ENCODE measurements at places on chromosomes 11 and 22. TPM values are rescaled to one million over a fixed set of nuclear protein-coding genes. Genes with fewer than 3 reads are reported as not detected.

DNA sequence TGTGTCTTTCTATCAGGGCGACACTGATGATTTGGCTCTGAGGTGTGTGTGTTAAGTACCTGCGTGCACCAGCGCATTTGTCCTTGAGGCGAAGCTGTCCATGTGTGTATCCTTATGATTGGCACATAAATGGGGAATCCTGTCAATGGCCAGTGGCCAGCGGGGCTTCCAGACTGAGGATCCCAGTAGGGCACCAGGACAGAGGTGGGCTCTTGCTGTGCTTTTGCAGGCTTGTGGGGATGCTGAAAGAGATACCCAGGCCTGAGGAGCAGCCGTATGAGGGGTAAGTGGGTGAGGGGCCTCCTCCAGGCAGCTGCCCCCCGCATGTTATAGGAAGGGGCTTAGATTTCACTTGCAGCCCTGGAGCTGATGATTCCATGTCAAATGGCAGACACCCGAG, 156.8 kb downstream of the ST3GAL4 start:
- DNase-seq: no peak
- no peaks in the 10 kb centered on the region for H3K4me1 ChIP-seq
- H3K27ac ChIP-seq: no peak overlapping the region

DNA sequence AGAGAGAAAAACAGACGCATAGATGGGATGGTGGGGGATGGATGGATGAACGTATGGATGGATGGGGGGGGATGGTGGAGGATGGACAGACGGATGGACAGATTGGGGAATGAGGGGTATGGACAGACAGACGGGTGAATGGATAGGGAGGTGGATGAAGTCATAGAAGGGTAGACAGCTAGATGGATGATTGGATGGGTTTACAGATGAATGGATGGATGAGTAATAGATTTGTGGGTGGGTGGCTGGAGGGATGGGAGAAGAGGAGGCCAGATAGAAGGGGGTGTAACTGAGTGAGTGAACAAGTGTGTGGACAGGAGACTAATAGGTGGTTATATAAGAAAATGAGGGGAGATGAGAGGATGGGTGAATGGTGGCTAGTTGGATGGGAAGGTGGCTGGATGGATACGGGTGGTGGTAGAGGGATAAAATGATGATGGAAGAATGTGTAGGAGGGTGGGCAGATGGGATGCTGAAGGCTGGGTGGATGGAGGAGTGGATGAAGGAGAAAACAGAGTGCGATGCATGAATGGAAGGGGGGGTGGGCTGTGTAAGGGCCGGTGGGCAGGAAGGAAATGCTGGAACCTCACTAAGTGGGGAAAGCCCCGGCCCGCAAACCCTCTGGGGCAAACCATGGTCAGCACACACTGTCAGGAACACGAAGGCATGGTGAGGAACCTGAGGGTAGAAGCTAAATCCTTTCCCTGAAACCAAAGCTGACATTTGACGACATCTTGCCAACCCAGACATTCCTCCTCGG, 21.6 kb downstream of the ARVCF start:
- H3K27me3 ChIP-seq: no peaks in the 10 kb centered on the region
- H3K4me1 ChIP-seq: peaks cover 57% of the 10 kb centered on the region
- no peak for DNase-seq
- H3K27ac ChIP-seq: no peak overlapping the region
- no peaks in the 10 kb centered on the region for H3K36me3 ChIP-seq
- H3K4me3 ChIP-seq: no peak overlapping the region

DNA sequence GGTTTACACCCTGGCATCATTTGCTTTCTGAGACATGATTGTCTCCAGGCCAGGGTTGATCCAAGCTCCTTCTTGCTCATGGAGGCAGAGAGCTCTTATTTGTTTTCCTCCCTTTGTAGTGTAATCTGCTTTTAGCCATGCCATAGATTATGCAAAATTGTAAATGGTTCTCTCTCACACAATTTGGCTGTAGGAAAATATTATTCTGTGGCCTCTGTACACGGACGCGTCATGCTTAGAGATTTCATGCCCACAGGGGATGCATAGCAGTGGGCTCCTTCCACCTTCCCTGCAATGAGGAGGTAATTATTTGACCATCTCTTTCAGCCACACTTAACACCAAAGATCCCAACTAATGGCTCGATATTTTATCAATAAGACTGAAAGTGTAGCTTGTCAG, 37.7 kb upstream of the GNAZ start:
- H3K27me3 ChIP-seq: no peaks in the 10 kb centered on the region
- H3K27ac ChIP-seq: no peak overlapping the region
- DNase-seq: no peak

DNA sequence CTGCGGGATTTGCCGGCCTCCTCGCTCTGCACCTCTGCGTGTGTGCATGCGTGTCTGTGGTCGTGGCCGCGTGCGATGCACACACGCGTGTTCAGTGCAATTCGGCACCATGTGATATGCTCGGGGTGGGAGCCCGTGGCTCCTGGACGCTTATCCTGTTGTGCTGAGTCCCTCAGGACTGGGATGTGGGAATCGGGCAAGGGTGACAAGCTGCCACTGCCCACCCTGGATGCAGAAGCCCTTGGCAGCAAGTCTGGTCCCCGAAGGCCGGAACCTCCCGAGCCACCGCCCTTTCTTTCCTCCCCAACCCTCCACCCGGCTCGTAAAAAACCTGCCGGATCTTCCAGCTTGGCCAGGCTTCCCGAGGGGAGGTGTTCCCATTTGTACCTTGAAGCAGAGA, 128.2 kb downstream of the PHF21B start:
- no peaks in the 10 kb centered on the region for H3K4me1 ChIP-seq
- H3K27me3 ChIP-seq: peaks cover 2% of the 10 kb centered on the region
- no peaks in the 10 kb centered on the region for H3K36me3 ChIP-seq
- no peak overlapping the region for H3K4me3 ChIP-seq

GRCh38 chr22:46829941-46830715, 67.7 kb downstream of the TBC1D22A start:
- peaks cover 52% of the 10 kb centered on the region for H3K4me1 ChIP-seq
- H3K27ac ChIP-seq: peak overlapping the region; percentile 95
- peaks cover 10% of the 10 kb centered on the region for H3K36me3 ChIP-seq
- no peak for DNase-seq
- no peaks in the 10 kb centered on the region for H3K27me3 ChIP-seq

The OR10A2 gene
- total RNA-seq: not detected

DNA sequence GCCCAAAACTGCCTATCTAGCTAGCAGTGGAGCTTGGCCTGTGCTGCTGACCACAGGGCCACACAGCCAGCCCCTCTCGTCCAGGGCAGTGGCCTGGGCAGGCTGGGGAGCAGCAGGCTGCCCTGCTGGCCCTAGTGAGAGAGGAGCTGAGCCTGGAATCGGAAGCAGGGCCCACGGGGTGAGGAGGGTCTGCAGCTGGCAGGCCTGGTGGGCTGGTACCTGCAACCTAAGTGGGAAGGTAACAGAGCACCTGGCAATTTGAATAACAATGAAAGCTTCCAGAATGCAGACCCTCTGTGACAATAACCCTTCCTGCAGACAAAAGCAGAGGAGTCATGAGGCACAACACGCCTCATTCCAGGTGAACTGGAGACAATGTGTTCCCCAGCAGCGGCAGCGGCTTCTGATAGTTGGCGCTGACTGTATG, 31.8 kb upstream of the RFPL3 start:
- no peaks in the 10 kb centered on the region for H3K36me3 ChIP-seq
- DNase-seq: no peak
- H3K4me3 ChIP-seq: no peak overlapping the region
- no peak overlapping the region for H3K27ac ChIP-seq
- H3K4me1 ChIP-seq: no peaks in the 10 kb centered on the region
- no peaks in the 10 kb centered on the region for H3K27me3 ChIP-seq

DNA sequence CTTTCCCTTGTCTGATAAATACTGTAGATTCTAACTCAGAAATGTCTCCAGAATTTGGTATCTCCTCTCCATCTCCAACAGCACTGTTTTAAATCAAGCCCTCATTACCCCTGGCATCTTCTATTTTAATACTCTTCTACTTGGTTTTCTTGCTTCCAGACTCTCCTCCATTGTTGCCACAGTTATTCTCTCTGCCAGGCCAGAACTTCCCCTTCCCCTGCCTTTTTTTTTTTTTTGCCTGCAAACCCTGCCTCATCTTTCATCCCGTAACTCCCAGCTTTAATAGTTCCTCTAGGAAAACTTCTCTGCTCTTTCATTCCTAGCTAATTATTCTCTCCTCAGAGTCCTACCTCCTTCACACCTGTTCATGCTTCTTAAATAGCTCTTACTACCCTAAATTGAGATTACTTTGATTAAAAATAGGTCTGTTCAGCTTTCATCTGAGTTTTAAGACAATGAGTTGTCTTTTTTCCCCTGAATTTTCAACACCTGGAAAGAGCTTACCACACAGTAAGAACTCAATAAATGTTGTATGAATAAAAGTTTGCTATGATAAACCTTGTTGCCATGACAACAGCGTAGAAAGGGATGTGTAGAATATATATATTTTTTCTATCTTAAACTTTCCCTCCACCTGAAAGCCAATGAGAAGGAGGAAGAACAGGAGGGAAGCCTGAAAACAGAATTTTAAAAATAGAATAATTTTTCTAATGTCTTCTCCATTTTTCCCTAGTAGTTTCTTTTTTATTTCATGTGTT, 3.6 kb downstream of the IL18 start:
- no peak for DNase-seq
- H3K27ac ChIP-seq: no peak overlapping the region
- no peaks in the 10 kb centered on the region for H3K27me3 ChIP-seq
- H3K4me3 ChIP-seq: no peak overlapping the region
- H3K4me1 ChIP-seq: peaks cover 43% of the 10 kb centered on the region
- no peaks in the 10 kb centered on the region for H3K36me3 ChIP-seq

- peaks cover 4% of the 10 kb centered on the region for H3K36me3 ChIP-seq
- no peaks in the 10 kb centered on the region for H3K4me1 ChIP-seq
- no peak for DNase-seq
- H3K4me3 ChIP-seq: no peak overlapping the region
- H3K27me3 ChIP-seq: no peaks in the 10 kb centered on the region
Measured at GRCh38 chr11:19803506-19803998, 90.9 kb downstream of the NAV2 start.

DNA sequence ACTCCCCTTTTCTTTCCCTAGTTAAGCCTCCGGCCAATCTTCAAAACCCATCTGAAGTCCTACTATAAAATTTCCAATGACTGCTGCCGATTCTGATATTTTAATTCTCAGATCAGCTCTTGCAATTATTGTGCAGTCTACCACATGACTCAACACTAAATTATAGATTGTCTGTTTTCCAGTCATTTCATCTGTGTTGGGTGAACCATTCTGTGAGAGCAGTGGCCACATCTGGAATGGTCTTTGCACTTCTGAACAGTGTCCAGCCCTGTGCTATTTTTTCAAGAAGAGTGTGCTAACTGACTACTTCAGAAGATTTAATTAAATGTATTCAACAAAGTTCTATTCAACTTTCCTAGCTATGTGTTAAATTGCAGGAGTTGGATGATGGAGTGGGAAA, 47.2 kb upstream of the MMP7 start:
- no peaks in the 10 kb centered on the region for H3K36me3 ChIP-seq
- DNase-seq: no peak
- no peak overlapping the region for H3K27ac ChIP-seq
- peaks cover 2% of the 10 kb centered on the region for H3K27me3 ChIP-seq
- H3K4me1 ChIP-seq: no peaks in the 10 kb centered on the region

DNA sequence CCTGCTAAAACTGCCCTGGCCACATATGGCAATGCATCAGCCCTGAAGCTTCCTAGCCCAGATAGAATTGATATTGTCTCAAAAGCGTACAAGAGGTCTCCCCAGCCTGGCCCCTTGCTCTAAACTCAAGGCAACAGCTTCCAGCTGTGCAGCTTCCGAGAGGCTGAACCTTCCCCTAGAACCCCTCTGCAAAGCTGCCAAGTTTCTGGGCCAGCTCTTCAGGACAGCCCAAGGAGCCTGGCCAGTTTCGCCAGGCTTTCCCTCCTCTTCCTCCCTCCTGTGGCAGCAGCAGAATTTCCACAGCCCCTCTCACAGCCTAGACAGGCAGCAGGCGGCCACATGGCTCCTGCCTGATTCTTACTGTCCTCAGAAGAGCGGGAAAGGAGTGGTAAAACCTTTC, 34.5 kb downstream of the NUMA1 start:
- H3K27ac ChIP-seq: no peak overlapping the region
- no peaks in the 10 kb centered on the region for H3K36me3 ChIP-seq
- H3K4me3 ChIP-seq: no peak overlapping the region
- DNase-seq: no peak
- H3K27me3 ChIP-seq: no peaks in the 10 kb centered on the region

- H3K36me3 ChIP-seq: peaks cover 2% of the 10 kb centered on the region
- no peak overlapping the region for H3K4me3 ChIP-seq
- H3K4me1 ChIP-seq: peaks cover 33% of the 10 kb centered on the region
- H3K27ac ChIP-seq: no peak overlapping the region
Measured at GRCh38 chr11:130622141-130622542, 173.7 kb downstream of the ADAMTS15 start.

GRCh38 chr22:36926309-36926708, 12.9 kb downstream of the CSF2RB start:
- H3K27ac ChIP-seq: no peak overlapping the region
- no peaks in the 10 kb centered on the region for H3K36me3 ChIP-seq
- no peak for DNase-seq
- peaks cover 28% of the 10 kb centered on the region for H3K27me3 ChIP-seq
- peaks cover 5% of the 10 kb centered on the region for H3K4me1 ChIP-seq
